Ascending aorta (tissue), 2 donors: ENCODE measurements at places on chromosomes 13 and 19. TPM values are rescaled to one million over a fixed set of nuclear protein-coding genes. Genes with fewer than 3 reads are reported as not detected.

DNA sequence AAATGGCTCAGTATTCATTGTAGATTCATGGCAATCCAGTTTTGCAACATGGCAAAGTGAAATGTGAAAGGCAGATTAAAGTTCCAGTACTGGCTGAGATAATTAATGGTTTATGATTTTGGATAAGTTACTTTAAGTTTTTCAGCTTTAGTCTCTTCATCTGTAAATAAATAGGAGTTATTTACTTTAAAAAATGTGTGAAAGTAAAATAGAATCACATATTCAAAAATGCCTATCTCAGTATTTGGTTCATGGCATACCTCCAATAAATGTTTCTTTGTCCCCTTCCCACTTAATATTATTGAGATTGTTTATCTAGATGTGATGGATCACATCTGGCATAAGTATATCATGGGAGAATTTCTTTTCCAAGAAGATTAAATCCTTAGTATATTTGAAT is 426.0 kb downstream of the GPC5 start:
- no peak overlapping the region for H3K4me3 ChIP-seq
- no peaks in the 10 kb centered on the region for H3K36me3 ChIP-seq
- no peaks in the 10 kb centered on the region for H3K4me1 ChIP-seq
- no peak overlapping the region for H3K27ac ChIP-seq
- DNase-seq: no peak
- H3K27me3 ChIP-seq: no peaks in the 10 kb centered on the region

ATP1A3 gene
- 1.1 TPM for total RNA-seq

GRCh38 chr13:75760131-75761021 is 124.2 kb downstream of the LMO7 start:
- no peaks in the 10 kb centered on the region for H3K36me3 ChIP-seq
- H3K4me1 ChIP-seq: no peaks in the 10 kb centered on the region
- DNase-seq: no peak
- H3K27ac ChIP-seq: peak overlapping the region; percentile 77

CEACAM20 gene
- total RNA-seq: not detected

GRCh38 chr13:109870696-109871370 is 84.5 kb upstream of the IRS2 start:
- no peak overlapping the region for H3K4me3 ChIP-seq
- H3K36me3 ChIP-seq: no peaks in the 10 kb centered on the region
- no peak for DNase-seq
- H3K27ac ChIP-seq: peak overlapping the region; percentile 61
- H3K27me3 ChIP-seq: no peaks in the 10 kb centered on the region
- H3K4me1 ChIP-seq: peaks cover 1% of the 10 kb centered on the region

BEST2 gene
- total RNA-seq: not detected

GRCh38 chr13:60431108-60431700 is 34.2 kb downstream of the TDRD3 start:
- H3K4me1 ChIP-seq: no peaks in the 10 kb centered on the region
- no peaks in the 10 kb centered on the region for H3K36me3 ChIP-seq
- H3K27ac ChIP-seq: no peak overlapping the region

- no peaks in the 10 kb centered on the region for H3K36me3 ChIP-seq
- H3K27ac ChIP-seq: no peak overlapping the region
- no peak overlapping the region for H3K4me3 ChIP-seq
- H3K27me3 ChIP-seq: no peaks in the 10 kb centered on the region
Observed at GRCh38 chr13:96238241-96238640, 148.3 kb downstream of the HS6ST3 start.

LRP3 gene
- 28.8 TPM for total RNA-seq

DNA sequence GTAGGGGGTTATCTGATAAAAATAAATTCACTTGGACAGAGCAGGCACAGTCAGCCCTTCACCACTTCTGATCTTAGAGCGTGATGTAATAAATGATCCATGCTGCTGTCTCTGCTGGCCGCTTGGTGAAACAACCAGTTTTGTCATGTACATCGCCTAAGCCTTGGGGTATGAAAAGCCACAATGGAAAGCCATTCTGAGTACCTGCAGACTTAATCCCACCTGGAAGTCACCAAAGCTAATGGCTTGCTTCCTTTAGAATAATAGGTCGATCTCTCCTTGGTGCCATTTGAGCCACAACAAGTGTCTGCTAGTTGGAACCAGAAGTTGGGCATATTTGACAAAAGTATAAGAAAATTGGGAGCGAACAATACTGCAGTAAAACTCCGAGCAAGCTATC is 1649.7 kb upstream of the SPRY2 start:
- no peak for DNase-seq
- no peaks in the 10 kb centered on the region for H3K27me3 ChIP-seq
- H3K36me3 ChIP-seq: no peaks in the 10 kb centered on the region
- H3K27ac ChIP-seq: no peak overlapping the region
- no peak overlapping the region for H3K4me3 ChIP-seq

- no peaks in the 10 kb centered on the region for H3K4me1 ChIP-seq
- H3K36me3 ChIP-seq: no peaks in the 10 kb centered on the region
- no peak overlapping the region for H3K4me3 ChIP-seq
- H3K27ac ChIP-seq: no peak overlapping the region
Observed at GRCh38 chr13:21576426-21576825, 27.5 kb downstream of the MICU2 start.

GRCh38 chr13:97028441-97029299 is 34.4 kb upstream of the OXGR1 start:
- no peak overlapping the region for H3K4me3 ChIP-seq
- no peaks in the 10 kb centered on the region for H3K4me1 ChIP-seq
- no peaks in the 10 kb centered on the region for H3K36me3 ChIP-seq
- DNase-seq: peak; percentile 84
- no peak overlapping the region for H3K27ac ChIP-seq
- H3K27me3 ChIP-seq: no peaks in the 10 kb centered on the region

DNA sequence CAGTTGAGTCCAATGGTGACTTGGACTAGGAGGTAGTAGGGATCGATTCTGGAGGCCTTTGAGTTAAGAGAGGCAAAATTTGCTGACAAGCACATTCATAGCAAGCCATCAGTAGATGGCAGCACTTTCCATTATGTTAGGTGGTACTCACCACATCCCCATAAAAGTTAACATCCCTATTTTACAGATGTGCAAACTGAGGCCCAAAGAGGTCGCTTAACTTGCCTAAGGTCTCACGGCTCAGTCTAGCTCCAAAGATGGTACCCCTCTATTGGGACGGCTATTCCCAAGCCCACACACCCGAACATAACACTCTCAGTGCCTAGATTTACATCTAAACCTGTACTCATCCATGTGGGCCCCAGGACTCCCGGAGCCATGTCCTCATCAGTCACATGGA is 21.5 kb upstream of the FOSB start:
- no peak for DNase-seq
- no peak overlapping the region for H3K4me3 ChIP-seq
- H3K27me3 ChIP-seq: no peaks in the 10 kb centered on the region
- H3K36me3 ChIP-seq: no peaks in the 10 kb centered on the region
- H3K4me1 ChIP-seq: peaks cover 12% of the 10 kb centered on the region

GRCh38 chr13:106561551-106562170 is 6.3 kb downstream of the ARGLU1 start:
- peak overlapping the region; percentile 6 for H3K4me3 ChIP-seq
- DNase-seq: no peak
- peaks cover 22% of the 10 kb centered on the region for H3K36me3 ChIP-seq
- H3K4me1 ChIP-seq: peaks cover 52% of the 10 kb centered on the region
- no peaks in the 10 kb centered on the region for H3K27me3 ChIP-seq

CDX2 gene
- not detected for total RNA-seq

ZNF560 gene
- not detected for total RNA-seq

VSIG10L gene
- total RNA-seq: 1.4 TPM

FAM216B gene
- not detected for total RNA-seq

GRCh38 chr19:7862413-7862951 is 11.7 kb downstream of the PRR36 start:
- no peaks in the 10 kb centered on the region for H3K27me3 ChIP-seq
- H3K27ac ChIP-seq: no peak overlapping the region
- no peaks in the 10 kb centered on the region for H3K4me1 ChIP-seq
- DNase-seq: no peak
- H3K36me3 ChIP-seq: peaks cover 6% of the 10 kb centered on the region
- H3K4me3 ChIP-seq: peak overlapping the region; percentile 20

- H3K27ac ChIP-seq: peak overlapping the region; percentile 83
- no peaks in the 10 kb centered on the region for H3K27me3 ChIP-seq
- peak overlapping the region; percentile 78 for H3K4me3 ChIP-seq
Observed at GRCh38 chr13:97221466-97221865, 667 bp upstream of the MBNL2 start.

ELAVL3 gene
- not detected for total RNA-seq
